ENCODE measurements at places on chromosomes 11 and 22. TPM values are rescaled to one million over a fixed set of nuclear protein-coding genes. Genes with fewer than 3 reads are reported as not detected.

GRCh38 chr11:34840736-34841386 is 75.3 kb downstream of the APIP start:
- peak; percentile 64 for DNase-seq

DNA sequence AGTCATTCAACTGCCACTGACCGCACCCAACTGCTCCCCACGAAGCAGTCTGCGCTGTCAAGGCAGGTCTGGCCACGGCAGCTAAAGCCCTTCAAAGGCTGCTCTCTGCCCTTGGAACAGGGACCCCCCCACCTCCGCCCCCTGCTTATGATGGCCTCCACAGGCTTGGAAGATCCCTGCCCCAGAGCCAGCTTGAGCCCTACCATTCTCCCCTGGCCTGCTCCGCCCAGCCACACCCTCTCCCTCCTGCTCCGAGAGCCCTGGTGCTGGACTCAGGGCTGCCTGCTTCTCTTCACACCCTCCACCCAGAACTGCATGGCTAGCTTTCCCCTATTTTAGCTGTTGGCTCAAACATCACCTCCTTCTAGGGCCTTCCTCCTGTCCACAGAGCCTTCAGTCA is 19.0 kb downstream of the ZMAT5 start:
- no peak for DNase-seq

DNA sequence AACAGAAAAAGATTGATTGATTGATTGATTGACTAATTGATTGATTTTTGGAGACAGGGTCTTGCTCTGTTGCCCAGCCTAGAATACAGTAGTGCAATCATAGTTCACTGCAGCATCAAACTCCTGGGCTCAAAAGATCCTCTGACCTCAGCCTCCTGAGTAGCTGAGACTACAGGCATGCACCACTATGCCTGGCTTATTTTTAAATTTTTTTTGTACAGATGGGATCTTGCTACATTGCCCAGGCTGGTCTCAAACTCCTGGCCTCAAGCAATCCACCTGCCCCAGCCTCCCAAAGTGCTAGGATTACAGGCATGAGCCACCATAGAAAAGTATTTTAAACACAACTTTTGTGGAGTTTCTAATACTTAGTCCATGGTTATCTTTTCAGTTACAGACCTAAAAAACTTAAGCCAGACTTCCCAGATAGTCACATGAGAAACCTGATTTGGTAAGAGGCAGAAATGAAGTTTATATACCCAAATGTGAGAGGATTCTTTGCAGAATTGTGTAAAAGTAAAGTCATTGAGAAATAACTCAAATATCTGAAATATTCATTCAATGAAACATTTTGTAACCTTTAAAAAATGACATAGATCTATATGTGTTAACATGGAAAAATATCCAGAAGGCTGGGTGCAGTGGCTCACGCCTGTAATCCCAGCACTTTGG is 186.5 kb downstream of the SWAP70 start:
- no peak for DNase-seq

- DNase-seq: no peak
Observed at GRCh38 chr22:29391546-29391945, 3.2 kb upstream of the AP1B1 start.

DNA sequence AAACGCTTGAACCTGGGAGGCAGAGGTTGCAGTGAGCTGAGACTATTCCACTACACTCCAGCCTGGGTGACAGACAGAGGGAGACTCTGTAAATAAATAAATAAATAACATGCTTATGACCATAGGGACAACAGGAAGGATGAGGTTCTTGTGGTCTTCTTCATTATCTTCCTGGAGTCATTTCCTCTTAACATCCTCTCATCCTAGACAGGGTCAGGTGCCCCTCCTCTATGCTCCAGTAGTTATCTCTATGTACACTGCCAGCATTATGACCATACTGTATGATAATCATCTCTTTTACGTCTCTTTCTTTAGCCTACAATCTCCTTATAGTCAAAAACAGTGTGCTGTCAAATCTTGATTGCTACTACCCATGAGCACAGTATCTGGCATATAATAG is 17.7 kb downstream of the RAB30 start:
- no peak for DNase-seq

DNA sequence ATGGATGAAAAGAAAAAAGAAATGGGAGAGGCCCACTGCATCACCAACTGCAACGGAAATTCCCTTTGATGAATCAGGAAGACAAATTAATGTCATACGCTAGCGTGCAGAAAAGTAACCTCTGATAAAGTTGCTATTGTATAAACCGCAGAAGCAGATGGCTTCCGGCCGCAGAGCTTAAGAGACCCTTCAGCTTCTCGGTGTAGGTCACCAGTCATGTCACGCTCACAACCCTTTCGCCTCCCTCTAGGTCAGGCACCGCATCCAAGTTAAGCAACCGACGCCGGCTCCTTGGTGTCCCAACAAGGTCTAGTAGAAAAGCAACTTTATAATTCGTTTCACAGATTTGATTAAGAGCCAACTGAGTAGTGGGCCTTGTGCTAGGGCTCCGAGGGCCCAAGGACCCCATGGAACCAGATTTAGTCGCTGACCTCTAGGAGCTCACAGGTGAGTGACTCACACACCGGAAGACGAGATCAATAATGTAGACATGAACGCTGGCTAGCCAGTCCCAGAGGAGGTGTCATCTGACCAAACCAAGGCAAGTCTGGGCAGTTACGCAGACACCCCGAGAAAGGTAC is 1.2 kb upstream of the ZFP91 start:
- DNase-seq: peak; percentile 74

GRCh38 chr11:61955422-61956135 is 5.4 kb downstream of the BEST1 start:
- no peak for DNase-seq

DNA sequence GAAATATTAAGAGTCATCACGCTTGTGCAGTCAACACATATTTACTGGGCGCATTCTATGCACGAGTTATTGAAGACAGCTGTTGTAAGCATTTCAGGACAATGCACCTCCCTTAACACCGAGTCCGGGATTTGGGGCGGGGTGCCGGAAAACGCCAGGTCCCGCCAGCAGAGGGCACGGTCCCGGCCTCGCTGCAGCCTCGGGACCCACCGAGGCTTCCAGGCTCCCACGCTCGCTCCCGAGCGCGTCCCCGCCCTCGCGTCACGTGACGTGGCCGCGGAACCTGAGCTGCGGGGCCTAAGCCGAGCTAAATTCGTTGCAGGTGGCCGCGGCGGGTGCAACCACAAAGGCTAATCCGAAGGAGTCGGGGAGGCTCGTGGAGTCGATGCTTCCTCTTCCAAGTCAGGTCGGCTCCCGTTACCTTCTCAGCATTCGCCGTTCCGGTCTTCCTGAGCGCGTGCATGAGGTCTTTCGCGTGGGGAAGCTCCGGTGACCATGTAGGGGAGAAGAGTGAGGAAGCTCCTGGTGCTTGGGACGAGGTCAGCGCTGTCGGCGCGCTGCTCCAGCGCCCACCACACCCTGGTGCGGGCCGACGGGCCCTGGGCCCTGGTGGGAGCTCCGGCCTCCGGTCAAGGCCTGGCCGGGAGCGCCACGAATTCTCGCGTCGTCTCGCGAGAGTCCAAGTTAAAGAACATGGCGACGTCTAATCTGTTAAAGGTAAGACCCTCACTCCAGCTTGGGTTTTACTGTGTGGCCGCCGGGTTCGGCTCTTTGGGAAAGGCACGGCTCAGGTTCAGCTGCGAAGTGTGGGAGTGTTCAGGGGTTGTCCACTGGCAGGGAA is at the start of gene CUL5:
CUL5 (plus strand) TSS at position 243 of the 841 bp plus-strand sequence; CDS start at position 694, 451 bp downstream.
- DNase-seq: peak; percentile 82

GRCh38 chr11:110787680-110788079 is 75.4 kb upstream of the ARHGAP20 start:
- no peak for DNase-seq

DNA sequence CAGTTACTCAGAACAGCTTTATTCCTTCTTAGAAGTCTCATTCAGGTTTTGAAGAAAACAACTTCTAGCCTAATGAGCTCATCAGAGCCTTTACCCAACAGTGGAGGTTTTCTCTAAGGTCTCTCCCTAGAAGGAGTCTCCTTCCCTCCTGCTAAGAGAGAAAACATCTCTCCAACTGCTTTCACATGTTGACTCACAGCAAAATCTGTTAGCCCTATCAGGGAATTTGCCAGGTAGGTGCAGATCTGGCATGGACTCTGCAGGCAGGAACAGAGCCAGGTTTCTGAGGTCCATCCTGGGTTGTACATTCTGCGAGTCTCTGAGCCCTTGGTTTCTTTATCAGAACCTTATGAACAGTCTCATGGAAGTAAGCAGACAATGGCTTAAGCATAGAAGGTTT is 214.4 kb downstream of the HIPK3 start:
- DNase-seq: no peak

FUT4 gene
- total RNA-seq: not detected

DNA sequence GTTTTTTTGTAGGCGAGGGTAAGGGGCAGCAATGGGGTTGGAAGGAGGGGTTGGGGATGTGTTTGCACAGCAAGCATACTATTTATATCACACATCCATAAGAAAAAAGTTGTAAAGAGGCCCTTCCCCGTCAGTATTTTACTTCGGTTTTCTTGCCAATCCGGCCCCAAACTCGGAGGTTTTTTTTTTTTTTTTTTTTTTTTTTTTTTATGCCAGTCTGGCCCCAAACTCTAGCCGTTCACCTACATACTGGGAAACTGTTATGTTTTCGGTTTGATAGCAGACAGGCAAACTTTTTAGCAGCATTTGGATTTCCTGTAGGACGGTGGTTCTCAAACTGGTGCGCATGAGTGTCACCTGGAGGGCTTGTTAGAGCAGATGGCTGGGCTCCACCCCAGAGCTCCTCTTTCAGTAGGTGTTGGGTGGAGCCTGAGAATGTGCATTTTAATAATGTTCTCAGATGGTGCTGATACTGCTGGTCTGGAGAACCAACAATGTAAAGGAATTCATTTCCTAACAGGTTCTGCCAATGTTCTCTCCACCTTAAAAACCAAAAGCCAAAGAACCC is 76.5 kb upstream of the ZBED5 start:
- no peak for DNase-seq

ZNF408 gene
- 5.1 TPM for total RNA-seq

BTG4 gene
- total RNA-seq: 0.15 TPM

DNA sequence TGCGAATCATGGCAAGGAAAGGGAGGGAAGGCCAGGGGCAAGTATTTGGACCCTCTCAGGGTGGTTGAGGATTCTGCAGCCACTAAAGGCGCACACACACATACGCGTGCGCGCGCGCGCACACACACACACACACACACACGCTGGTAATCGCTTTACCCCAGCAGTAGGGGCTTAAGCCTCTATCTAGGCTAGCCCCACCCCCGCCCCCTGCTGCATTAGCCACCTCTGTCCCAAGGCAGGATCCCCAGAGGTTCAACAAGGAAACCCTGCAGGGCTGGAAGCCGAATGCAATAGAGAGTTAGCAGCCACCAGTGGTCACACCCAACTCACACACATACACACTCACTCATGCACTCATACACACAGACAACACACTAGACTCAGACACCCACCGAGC is 28.6 kb upstream of the ELFN2 start:
- DNase-seq: no peak

GRCh38 chr11:113849713-113850112 is 25.7 kb downstream of the USP28 start:
- no peak for DNase-seq

GRCh38 chr11:118998822-118999221 is 884 bp downstream of the CENATAC start:
- peak; percentile 51 for DNase-seq

DNA sequence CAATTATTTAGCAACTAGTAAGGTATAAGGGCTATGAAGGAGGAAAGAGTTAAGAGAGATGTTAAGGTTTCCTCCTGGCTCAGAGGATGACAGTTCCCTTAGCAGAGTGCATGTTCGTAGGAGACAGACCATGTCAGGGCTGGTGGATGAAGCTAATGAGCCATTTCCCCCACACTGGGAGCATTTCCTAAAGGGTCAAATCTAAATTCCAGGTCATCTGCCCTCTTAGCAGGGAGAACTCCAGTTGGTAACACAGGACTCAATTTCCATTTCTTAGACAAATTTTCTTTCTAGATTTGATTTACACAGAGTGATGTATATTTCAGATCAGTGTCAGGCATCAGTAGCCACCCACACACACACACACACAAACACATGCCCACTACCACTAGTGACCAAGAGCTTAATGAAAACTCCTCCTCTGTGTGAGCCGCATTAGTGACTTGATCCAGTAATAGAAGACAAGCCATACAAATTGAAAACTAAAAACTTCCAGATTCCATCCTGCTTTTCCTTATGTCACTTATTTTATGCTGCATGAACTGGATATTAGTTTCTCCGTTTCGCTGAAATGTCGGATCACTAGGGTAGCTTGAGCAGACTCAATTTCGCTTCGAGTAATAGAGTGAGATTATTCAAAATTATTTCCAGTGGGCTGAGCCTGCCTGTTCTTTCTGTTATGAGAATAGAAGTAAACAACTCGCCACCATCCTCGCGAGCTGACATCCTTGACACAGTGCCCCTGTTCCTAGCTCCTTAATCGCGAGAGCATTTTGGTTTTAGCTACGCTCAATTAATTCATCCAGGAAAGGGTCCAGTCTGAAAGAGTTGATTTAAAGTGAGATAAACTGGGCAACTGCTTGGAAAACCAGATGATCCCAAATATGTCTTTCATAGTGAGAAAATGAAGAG is 582.6 kb downstream of the SOX6 start:
- no peak for DNase-seq

DNA sequence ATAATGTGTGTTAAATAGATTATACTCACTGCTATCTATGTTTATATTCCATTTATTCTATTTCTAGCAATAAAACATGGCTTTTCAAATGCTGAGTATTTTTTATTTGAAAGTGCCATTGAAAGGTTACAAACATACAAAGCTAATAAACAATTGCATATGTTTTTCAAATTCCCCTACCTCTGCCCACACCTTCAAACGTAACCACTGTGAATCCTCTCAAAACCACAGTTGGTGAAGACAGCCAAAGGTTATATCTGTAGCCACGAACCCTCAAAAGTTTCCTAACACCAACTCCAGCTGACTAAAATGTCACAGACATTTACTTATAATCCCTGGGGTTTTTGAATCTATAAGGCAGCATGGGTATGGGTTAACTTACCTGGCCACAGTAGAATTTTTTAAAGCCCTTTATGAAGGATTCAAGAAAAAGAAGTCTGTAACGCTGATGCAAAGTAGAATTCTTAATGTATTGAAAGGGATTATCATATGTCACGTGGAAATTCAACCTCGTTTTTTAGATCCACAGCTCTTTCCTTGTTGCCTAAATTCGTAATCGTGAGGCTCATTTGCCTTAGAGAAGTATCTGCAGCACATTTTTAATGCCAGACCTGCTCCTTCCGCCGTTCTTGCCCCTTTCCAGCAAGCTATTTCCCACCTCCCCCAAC is 122.5 kb upstream of the ZC3H12C start:
- DNase-seq: no peak

Data from H4 (cell line).